Left renal pelvis (tissue), 4 donors: ENCODE measurements at places on chromosomes 11 and 22. TPM values are rescaled to one million over a fixed set of nuclear protein-coding genes. Genes with fewer than 3 reads are reported as not detected.

INSC gene
- 0.71 TPM for polyA plus RNA-seq

DNA sequence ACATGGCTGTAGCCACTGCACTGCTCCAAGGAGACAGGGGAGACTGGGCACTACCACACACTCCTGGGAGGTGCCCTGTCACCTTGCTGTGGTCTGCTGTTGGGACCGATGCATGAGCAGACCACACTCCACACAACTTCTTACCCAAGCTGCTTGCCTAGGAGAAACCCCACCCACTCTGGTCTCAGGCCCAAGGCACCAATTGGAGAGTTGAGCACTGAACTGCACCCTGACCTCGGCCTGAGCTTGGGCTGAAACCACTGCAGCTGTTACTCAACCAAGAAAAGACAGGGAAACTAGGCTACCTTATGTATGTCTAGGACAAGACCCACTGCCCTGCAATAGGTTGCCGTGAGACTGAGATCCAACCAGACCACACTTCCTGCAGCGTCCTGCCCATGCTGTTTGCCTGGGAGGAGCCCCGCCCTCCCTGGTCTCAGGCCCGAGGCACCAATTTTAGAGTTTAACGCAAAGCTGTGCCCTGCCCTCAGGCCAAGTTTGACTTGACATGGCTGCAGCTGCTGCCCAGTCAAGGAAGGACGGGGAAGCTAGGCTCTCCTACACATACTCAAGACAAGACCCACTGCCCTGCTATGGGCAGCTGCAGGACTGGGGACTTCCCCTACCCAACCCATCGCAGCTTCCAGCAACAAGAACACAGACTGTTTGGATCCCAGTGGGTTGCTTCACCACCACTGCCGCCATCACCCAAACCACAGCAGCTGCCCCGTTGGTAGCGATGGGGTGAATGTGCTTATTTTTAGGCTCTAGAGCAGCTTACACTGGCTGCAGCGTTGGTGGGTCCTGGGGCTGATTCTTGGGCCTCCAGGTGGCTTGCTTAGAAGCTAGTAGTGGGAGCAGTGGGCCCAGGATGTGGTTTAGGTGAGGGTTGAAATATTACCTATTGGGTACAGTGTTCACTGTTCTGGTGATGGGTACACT, 66.8 kb downstream of the BRD1 start:
- DNase-seq = no peak

DNA sequence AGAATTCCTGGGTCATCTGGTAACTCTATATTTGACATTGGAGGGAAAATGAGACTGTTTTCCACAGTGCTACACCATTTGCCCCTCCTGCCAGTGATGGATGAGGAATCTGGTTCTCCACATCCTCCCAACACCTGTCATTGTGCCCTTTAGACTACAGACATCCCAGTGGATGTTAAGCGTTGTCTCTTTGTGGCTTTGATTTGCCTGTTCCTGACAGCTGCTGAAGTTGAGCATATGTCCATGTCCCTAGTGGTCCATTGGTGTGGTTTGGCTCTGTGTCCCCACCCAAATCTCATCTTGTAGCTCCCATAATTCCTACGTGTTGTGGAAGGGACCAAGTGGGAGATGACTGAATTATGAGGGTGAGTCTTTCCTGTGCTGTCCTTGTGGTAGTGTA, 88.5 kb downstream of the BRD1 start:
- DNase-seq = no peak

KCNA4 gene
- 0.79 TPM for polyA plus RNA-seq

DNA sequence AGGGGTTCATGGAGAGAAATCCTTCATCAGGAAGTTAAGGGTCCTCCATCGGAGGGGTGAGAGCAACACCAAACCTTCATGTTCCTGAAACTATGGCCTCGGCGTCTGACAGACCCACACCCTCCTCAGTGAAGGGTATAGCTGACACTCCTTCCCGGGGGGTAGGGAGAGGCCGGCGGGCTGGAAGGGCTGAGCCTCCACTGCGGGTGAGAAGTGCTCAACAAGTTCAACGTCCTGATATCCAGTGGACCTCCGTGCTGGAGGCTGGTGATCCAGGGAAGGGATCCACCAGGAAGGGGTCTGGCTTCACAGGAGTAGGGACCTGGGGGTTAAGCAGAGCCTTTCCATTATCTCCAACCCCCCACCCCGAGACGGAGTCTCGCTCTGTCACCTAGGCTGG, 12.3 kb downstream of the CARS1 start:
- DNase-seq = no peak

NCAM1 gene
- polyA plus RNA-seq = 79.3 TPM

DNA sequence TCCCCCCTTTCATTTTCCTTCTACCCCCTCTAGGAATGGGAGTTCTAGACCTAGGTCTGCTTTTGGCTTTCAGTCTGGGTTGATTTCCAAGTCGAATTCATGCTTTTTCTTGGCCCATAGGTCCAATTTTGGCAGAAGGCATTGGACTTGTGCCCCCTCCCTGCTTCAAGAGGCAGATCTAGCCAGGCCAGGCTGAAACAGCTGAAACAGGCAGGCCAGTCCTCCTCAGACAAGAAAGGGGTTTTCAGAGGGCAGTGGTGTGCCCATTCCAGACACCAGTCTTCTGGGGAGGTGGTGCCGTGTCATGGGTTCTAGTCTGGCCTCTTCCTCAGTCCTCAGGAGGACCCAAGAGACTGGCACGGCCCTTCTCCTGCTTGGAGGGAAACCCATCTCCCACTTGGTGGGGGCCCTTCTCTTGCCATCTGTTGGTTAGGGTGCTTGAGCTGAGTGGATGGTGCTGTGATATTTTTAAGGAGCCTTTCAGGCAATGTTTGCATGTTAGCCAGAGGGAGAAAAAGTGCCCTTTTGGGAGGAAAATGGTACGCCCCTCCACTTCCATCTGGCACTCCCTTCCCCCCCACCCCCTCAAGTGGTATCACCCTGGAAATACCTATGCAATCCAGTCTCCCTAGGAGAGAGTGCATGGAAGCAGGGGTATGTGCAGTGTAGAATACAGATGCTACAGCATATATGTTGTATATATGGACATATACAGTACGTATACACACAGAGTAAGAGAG, 53.6 kb downstream of the SYT13 start:
- DNase-seq = no peak

- no peak for DNase-seq
Measured at GRCh38 chr11:76623171-76623883, 47.2 kb downstream of the LRRC32 start.

GRCh38 chr11:6298605-6299004, 21.7 kb downstream of the CAVIN3 start:
- no peak for DNase-seq

DNA sequence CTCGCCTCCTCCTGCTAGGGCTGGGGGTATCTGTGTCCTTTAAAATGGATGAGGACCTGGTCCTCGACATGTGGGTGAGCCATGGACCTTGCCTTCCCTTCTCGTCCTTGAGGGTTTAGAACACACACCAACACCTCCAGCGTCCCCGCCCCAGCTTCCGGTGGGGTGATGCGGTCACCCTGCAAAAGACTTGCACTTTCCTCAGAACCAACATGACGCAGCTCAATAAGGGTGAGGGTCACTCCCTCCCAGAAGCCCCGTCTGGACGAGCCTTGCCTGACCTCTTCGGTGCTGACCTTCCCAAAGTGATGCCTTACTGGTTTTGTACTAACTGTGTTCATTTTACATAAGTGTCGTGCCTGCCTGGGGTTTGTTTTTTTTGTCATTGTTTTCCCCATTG, 41.0 kb downstream of the DBX1 start:
- DNase-seq = no peak

C11orf97 gene
- not detected for polyA plus RNA-seq

MMP27 gene
- not detected for polyA plus RNA-seq
